CD4-positive, alpha-beta memory T cell (primary cell): ENCODE measurements at places on chromosomes 3 and 15. TPM values are rescaled to one million over a fixed set of nuclear protein-coding genes. Genes with fewer than 3 reads are reported as not detected.
A peak's percentile ranks its signal among the peaks of the same experiment; 100 is the strongest.

DNA sequence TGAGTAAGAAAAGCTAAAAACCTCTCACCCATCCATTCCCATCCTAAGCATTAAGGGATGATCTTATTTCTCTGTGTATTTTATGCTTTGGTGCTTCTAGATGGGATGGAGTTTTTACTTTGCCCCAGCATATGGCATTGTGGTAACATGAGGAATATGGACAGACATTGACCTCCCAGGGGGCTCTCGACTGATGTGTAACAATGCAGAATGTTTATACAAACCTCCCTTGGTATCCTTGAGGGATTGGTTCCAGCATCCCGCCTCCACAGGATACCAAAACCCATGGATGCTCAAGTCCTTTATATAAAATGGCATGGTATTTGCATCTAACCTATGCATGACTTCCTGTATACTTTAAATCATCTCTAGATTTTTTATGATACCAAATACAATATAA, 21.6 kb downstream of the PDIA5 start:
- H3K27ac ChIP-seq: no peak overlapping the region
- DNase-seq: no peak
- peaks cover 15% of the 10 kb centered on the region for H3K4me1 ChIP-seq
- H3K36me3 ChIP-seq: no peaks in the 10 kb centered on the region

DNA sequence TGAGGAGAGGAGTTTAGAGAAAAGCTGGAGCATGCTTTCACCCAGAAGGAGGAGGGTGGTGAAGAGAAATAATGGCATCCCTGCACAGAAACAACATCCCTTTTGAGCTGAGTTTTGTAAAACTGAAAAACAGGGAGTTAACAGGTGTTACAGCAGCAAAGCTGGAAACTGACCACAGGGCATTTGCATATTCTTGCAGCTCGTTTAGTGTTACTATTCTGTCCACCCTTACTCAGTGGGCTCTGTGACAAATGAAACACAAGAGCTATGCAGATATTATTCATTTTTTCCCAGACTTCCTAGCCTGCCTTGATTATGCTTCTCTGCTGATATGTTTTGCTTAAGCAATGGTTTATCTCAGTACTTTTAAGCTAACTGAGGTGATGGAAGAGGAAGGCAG, 272.0 kb downstream of the NEK10 start:
- H3K4me3 ChIP-seq: no peak overlapping the region
- DNase-seq: no peak
- H3K27ac ChIP-seq: no peak overlapping the region
- H3K4me1 ChIP-seq: no peaks in the 10 kb centered on the region
- H3K27me3 ChIP-seq: no peaks in the 10 kb centered on the region
- no peaks in the 10 kb centered on the region for H3K36me3 ChIP-seq

Gene LOXL1
- total RNA-seq: 2.1 TPM

- no peaks in the 10 kb centered on the region for H3K27me3 ChIP-seq
- peak; percentile 84 for DNase-seq
- peaks cover 61% of the 10 kb centered on the region for H3K4me1 ChIP-seq
Observed at GRCh38 chr3:43389388-43390254, 103.3 kb downstream of the SNRK start.

DNA sequence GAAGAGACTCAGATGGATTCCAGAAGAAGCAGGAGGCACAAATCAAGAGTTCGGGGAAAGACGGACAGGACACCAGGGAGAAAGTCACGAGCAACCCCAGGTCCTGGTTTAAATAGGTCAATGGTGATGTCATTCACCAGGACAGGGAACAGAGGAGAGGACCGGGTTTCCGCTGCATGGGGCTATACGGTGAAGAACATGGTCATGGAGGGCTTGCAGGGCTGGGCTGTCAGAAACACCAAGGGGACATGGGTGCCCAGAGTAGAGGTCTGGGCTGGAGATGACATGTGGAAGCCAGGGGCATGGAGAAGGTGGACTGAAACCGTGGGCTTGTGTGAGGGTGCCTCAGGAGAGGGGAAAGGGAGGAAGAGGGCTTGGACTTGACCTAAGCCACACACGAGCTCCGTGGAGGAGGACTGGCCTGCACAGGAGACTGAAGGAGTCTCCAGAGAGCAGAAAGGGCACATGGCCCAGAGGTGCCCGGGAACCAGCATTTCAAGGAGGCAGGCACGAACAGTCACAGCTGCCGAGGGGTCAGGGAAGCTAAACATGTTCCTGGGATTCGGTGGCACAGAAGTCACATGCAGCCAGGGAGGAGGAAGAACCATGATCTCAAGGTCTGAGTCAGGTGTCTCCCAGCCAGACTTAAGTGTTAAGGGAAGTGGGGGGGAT, 54.2 kb upstream of the RPL32 start:
- H3K27me3 ChIP-seq: no peaks in the 10 kb centered on the region
- peaks cover 7% of the 10 kb centered on the region for H3K4me1 ChIP-seq
- H3K36me3 ChIP-seq: peaks cover 15% of the 10 kb centered on the region
- H3K4me3 ChIP-seq: no peak overlapping the region
- H3K27ac ChIP-seq: no peak overlapping the region

GRCh38 chr3:58047826-58048225, 39.6 kb downstream of the FLNB start:
- no peak overlapping the region for H3K4me3 ChIP-seq
- H3K4me1 ChIP-seq: no peaks in the 10 kb centered on the region
- no peaks in the 10 kb centered on the region for H3K27me3 ChIP-seq
- no peak overlapping the region for H3K27ac ChIP-seq

- H3K27me3 ChIP-seq: no peaks in the 10 kb centered on the region
- DNase-seq: no peak
- no peaks in the 10 kb centered on the region for H3K4me1 ChIP-seq
- H3K27ac ChIP-seq: no peak overlapping the region
Observed at GRCh38 chr3:124395162-124395561, 335.1 kb upstream of the UMPS start.
